ENCODE measurements at places on chromosomes 5 and 9.

GRCh38 chr9:128383791-128384190 lies 12.6 kb downstream of the URM1 start:
- no peak for DNase-seq

- DNase-seq: no peak
Measured at GRCh38 chr5:170985486-170985885, 123.7 kb downstream of the RANBP17 start.

DNA sequence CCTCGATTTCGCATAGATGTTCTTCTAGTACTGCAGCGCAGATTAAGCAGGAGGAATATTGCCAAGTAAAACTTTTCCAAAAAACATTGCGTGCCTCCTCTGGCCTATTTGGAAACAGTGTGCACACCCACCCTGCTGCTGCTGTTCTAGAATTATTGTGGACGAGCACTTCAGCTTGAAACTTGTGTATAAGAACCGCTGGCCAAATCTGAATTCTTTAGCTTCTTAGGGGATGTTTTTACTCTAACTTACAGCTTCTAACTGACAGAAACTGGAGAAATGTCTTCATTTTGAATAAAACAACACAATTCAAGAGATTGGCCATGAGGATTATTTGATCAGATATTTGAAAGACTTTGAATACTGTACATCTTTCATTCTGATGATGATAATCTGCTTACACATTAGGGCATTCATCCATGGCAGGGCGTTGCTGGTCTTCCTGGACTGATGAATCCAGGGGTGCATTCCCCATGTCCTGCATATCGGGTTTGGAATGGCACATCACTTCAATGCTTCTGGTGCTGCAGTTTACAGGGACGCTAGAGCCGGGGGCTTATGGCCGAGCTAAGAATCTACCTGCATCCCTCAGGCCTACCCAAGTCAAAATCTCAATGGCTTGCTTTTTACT lies 6.5 kb downstream of the ADAMTS16 start:
- DNase-seq: no peak

- no peak for DNase-seq
Measured at GRCh38 chr9:38125889-38126288, 56.9 kb upstream of the SHB start.

- DNase-seq: no peak
Measured at GRCh38 chr5:156021866-156022265, 305.1 kb upstream of the SGCD start.

Measured in left lung (tissue), 14 donors.